ENCODE measurements at places on chromosomes 7 and 10. TPM values are rescaled to one million over a fixed set of nuclear protein-coding genes. Genes with fewer than 3 reads are reported as not detected.

UCN3 gene
- not detected for total RNA-seq

FGL2 gene
- 5.2 TPM for total RNA-seq

TRPV5 gene
- not detected for total RNA-seq

PAX4 gene
- total RNA-seq = not detected

CH25H gene
- not detected for total RNA-seq

FAM25A gene
- total RNA-seq = not detected

TRIL gene
- total RNA-seq = not detected

VENTX gene
- total RNA-seq = not detected

SEMA3A gene
- total RNA-seq = 0.59 TPM

C7orf57 gene
- 0.11 TPM for total RNA-seq

ANKRD7 gene
- not detected for total RNA-seq

AOC1 gene
- total RNA-seq = not detected

SNX10 gene
- 56.2 TPM for total RNA-seq

FAM200A gene
- total RNA-seq = 5.2 TPM

INPP5F gene
- 10.6 TPM for total RNA-seq

MMD2 gene
- not detected for total RNA-seq

RSU1 gene
- total RNA-seq = 89.0 TPM

SFTPA1 gene
- not detected for total RNA-seq

TMEM229A gene
- not detected for total RNA-seq

SFRP5 gene
- total RNA-seq = not detected

EVX1 gene
- not detected for total RNA-seq

GDI2 gene
- 259 TPM for total RNA-seq

SLC26A5 gene
- not detected for total RNA-seq

MUC12 gene
- 0.48 TPM for total RNA-seq

UFSP1 gene
- 2.9 TPM for total RNA-seq

SNCG gene
- not detected for total RNA-seq

RASSF4 gene
- 0.23 TPM for total RNA-seq

FAM24A gene
- total RNA-seq = not detected

FOXI2 gene
- not detected for total RNA-seq

C1GALT1 gene
- total RNA-seq = 50.4 TPM

MARVELD1 gene
- total RNA-seq = 5.4 TPM

PRKCQ gene
- total RNA-seq = 57.3 TPM

SAMD9L gene
- 96.4 TPM for total RNA-seq

CALML5 gene
- total RNA-seq = not detected

Measured in T-helper 2 cell treated with Interferon-gamma antibody and Interleukin-4, amounts not matched to agents 100 ng/mL and 5 ng/mL, for 36 hours (primary cell).